ENCODE measurements at places on chromosomes 6 and 20.

DNA sequence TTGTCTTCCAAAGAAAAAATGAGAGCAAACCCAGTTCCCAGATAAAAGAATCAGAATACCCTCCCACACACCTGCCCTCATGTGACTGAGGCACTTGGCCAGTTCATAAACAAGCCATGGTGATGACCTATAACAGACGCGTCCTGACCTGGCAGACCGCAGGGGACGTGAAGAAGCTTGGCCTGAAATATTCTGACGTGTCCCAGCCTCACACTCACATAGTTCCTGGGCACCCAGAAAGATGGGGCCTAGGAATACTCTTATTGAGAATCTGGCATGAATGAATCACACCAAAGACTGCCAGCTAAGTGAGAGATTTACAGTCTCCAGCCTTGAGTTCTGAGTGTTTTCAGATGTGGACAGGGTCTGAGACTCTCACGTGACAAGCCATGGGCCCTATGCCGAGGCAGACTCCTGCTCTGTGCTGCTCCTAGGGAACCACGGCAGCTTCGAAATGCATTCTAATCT lies 17.2 kb upstream of the MAP3K4 start:
- DNase-seq: no peak

- DNase-seq: no peak
These were observed 350.2 kb upstream of the IMPG1 start for GRCh38 chr6:76422511-76423213.

DNA sequence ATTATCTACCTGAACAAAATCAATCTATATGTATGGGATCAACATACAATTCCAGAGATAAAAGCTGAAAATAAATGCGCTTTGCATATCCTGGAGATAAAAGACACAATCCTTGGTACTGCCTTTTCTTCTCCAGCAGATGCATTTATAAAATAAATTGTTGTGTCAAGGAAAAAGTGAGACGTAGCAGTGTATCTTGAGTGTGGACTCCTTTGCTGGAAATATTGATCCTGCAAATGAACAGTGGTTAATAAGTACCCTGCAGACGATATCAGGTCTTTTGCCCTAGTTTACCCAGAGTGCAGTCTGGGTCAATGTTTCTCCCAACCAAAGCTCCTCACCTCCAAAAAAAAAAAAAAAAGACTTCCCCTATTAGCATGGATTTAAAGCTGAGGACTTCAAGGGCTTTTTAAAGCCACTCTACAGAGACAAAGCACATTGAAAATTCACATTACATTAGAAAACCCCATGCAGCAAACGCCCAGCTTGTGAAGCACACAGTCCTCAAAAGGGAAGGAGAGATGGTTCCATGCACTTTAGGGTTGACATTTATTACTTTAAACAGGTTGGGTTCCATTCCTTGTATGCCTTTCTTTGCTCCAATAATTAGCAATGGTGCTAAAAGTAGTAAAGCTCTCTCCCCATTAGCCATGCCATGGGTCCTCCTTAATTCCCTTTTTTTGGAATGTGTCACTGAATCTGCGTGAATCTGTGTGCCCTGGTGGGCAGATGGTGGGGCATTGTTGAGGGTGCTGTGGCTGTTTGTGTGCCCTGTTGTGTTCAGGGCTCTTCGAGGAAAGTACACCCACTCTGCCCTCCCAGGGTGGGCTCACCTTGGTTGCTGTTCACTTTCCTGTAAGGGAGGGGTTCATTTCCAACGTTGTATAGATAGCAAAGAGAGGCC lies 21.1 kb downstream of the FOXA2 start:
- no peak for DNase-seq

- DNase-seq: no peak
These were observed 14.4 kb upstream of the TLDC2 start for GRCh38 chr20:36861625-36861874.

GRCh38 chr20:58088105-58088504 lies 140.3 kb downstream of the ANKRD60 start:
- no peak for DNase-seq

DNA sequence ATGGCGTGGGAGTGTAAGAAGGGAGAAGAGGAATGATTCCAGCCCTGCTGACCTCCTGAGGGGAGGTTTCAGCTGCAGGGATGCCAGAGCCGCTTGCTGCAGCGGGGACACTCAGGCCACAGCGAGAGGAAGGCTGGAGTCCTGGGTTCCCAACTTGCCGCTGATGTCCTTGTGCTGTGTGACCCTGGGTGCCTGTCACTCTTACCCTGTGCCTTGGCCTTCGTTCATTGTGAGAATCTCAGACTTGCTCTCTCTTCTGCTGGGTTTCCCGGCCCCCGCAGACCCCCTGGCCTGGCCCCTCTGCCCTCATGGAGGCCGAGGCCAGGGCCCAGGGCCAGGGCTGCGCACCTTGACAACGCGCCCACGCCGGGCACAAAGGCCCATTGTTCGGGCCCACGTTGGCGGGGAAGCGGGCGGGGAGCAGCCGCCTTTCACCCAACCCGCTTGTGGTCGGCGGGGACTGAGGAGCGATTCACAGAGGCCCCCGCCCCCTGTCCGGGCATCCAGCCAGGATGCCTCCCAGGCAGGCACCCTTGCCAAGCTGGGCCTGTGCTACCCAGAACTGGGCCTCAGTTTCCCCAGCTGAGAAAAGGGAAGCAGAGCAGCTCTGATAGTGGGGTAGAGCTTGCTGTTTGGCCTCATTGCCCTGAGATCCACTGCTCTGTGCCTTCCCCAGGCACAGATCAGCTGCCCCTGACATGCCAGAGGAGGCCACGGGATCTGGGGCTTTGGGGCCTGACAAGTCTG lies 52.4 kb downstream of the CEBPB start:
- peak; percentile 34 for DNase-seq

- no peak for DNase-seq
These were observed 1.6 kb upstream of the ATXN1 start for GRCh38 chr6:16762550-16763477.

DNA sequence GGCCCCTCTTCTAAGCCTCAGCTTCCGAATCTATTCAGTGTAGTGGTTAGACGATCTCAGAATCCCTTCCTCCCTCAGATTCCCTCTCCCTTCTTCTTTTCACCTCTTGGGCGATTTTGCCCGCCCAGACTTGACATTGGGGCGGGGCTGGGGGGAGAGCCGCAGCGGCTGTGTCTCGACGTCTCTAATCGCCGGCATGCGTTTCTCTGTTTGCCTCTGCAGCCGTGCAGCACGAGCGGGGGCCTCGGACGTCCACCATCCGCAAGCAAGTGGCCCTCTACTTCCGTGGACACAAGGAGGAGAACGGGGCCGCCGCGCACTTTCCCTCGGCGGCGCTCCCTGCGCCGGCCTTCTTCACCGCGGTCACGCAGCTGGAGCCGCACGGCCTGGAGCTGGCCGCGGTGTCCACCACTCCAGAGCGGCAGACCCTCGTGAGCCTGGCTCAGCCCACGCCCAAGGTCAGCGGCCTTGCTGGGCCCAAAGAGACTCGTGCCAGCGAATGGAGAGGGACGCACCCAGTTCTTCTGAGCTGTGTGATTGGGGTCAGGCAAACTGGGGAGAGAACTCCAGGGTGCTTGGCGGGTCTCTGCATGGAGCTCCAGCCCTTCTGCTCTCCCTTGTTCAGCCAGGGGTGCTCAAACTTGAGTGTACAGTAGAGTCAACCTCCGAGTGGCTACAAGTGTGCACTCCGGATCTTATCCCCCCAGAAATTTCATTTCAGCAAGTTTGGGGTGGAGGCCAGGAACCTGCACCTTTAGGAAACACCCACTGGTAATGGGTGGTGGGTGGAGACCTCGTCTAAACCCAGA lies 10.7 kb downstream of the NR2E1 start:
- no peak for DNase-seq

DNA sequence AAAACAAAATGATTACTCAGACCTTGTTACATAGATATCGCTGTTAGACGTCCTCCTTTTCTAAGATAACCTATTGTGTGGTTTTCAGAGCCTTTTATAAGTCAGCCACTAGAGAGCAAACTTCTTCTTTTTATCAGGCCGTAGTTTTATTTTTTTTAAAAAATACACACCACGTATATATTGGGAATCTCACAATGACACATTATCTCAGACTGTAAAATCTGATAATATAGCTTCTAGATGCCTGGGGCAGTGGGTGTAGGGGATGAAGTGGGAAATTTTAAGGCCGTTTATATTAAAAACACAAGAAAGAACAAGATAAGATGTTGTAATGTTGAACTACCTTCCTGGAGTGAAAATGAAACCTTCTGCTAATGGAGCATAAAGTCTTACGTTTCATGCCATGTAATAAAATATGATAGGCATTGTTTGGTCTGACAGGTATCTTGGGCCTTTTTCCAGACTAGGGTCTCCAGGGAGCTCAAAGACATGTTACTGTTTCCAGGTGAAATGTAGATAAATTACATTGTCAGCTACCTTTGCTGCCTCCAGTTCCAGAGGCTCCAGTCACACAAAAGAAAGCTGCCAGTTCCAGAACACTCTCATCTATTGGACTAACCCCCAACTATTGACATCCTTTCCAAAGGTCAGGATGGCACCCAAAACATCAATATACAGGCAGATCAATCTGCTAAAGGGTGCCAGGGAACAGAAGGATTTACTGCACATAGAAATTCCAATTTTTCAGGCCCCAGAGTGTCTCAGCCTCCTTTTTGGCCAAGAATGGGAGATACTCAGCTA lies 130.2 kb upstream of the AKIRIN2 start:
- no peak for DNase-seq

DNA sequence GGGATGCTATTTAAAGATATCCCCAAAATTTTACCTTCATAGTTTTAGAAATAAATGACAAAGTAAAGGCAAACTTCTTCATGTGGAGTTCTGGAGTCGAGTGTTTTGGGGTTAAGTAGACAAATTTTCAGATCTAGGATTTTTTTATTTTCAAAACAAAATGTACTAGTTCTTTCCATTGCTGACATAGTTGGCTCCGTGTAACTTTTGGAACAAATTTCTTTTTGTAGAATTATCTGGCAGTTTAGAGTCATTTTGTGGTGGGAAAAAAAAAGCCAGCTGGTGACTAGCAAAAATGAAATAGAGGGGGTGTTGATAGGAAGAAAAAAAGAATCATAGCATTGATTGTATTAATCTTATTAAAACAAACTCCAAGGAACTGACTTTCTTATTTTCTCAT lies 131.6 kb upstream of the TCF21 start:
- no peak for DNase-seq

DNA sequence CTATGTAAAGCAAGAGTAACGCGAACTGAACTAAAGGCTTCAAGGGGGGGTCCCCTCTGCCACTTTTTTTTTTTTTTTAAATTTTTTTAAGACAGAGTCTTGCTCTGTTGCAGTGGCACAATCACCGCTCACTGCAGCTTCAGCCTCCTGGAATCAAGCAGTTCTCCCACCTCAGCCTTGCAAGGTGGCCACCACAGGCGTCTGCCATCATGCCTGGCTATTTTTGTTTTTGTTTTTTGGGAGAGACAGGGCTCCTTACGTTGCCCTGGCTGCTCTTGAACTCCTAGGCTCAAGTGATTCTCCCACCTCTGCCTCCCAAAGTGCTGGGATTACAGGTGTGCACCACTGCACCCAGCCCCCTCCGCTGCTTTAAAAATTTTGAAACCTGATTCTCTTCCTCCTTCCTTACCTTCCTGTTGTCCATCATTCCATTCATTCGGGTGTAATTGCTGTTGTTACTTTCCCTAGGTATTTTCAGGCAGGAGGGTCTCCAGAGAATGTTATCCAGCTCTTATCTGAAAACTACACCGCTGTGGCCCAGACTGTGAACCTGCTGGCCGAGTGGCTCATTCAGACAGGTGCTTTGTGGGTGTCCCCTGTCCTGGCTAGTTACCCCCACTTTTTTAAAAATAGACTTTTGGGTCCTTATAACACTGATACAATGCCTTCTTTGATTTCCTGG lies 5.4 kb downstream of the NELFCD start:
- DNase-seq: no peak

GRCh38 chr6:54053881-54054391 lies 57.3 kb upstream of the MLIP start:
- DNase-seq: no peak

DNA sequence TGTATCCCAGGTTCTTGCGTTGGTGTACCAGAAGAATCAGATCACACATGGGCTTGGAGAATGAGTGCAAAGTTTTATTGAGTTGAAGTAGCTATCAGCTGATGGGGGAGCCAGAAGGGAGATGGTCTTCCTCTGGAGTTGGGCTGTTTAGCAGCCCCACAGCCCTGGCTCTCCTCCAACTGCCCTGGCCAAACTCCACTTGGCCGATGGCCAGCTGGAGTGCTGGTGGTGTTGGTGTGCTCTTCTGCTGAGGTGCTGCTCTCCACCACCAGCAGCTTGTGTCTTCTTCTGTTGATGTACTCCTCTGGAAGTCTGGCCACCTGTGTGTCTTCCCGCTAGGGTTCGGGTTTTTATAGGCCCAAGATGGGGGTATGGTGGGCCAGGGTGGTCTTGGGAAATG lies 172.8 kb downstream of the TINAG start:
- DNase-seq: no peak

DNA sequence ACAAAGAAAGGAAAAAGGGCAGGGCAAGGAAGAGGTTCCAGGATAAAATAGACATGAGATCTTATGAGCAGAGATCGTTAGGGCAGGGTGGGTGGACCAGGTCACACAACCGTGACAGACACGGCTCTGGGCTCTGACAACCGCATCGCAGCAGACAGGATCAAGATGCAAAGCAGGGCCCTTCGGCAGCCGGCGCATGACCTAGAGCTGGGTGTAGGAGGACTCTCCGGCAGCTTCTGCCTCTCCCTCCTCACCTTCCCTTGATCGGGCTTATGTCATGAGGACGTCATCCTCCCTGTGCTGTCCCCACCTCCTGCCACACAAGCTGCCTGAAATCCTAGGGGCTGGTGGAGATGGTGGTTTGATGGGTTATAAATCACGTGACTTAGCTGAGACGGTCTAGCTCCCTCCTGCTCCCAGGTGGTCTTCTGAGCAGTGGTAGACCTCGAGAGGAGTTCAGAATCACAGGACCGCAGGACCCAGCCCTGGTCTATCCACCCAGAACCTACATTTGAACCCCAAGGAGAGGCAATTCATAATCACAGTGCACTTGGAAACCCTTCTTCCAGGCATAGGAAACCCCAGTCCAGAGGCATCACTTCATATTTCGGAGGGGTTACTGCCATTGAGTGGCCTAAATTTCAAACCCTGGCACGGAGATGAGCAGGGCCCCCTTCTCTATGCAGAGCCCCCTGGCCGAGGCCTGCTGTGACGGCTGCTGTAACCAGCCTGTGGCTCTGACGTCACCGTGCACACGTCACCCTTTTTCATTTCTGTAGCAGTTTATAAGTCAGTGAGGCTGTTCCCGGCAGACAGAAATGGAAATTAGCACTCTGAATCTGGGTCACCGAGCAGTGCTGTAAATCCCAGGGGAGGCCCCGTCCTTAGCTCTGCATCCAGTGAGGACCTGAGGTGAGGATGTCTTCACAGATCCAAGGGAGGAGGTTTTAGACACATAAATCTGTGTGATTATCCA lies 8.7 kb upstream of the CCR6 start:
- peak; percentile 17 for DNase-seq

- no peak for DNase-seq
These were observed 1.3 kb downstream of the EPHA7 start for GRCh38 chr6:93418033-93418407.

Measured in caudate nucleus (tissue), 63 donors.